ENCODE measurements at places on chromosomes 5 and 9. TPM values are rescaled to one million over a fixed set of nuclear protein-coding genes. Genes with fewer than 3 reads are reported as not detected.

The CYLC2 gene
- total RNA-seq: not detected

The SIT1 gene
- total RNA-seq: 1.2 TPM

The SOHLH1 gene
- total RNA-seq: not detected

The GRM6 gene
- total RNA-seq: not detected

The CCDC69 gene
- 8.8 TPM for total RNA-seq

The RNF180 gene
- 2.8 TPM for total RNA-seq

DNA sequence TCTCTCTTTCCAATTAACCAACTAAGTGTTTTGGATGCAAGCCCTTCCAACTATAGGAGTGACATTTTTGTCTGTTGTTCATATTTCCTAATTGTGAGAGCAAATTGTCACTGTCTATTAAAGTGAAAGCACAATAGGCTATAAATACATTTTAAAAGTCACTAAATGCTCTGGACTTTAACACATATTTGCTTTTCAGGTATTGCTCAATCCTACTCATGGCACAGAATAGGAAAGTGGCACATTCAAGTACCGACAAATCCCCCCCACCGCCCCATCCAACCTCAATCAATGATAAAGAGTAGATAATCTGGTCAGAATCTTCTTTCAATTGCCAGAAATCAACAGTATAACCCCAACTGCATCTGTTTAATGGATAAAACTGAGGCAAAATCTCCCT is 419.8 kb downstream of the PLK2 start:
- DNase-seq: no peak

DNA sequence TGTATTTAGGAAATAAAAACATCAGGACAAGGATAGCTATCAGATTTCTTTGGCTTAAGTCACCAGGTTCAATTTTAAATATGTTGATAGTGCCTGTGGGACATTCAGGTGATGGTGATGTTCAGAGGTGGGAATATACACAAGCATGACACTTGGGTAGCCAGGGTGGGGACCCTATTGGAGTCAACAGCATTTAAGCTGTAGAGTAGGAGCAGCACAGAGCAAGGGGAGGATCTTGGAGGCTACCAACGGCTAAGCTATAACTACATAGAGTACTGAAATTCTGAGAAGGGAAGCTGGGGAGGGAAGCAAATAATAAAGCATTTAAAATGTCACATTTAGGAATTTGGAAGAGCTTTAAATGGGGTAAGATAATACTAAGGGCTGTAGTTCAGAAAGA is 177.7 kb downstream of the CPLANE1 start:
- DNase-seq: no peak

DNA sequence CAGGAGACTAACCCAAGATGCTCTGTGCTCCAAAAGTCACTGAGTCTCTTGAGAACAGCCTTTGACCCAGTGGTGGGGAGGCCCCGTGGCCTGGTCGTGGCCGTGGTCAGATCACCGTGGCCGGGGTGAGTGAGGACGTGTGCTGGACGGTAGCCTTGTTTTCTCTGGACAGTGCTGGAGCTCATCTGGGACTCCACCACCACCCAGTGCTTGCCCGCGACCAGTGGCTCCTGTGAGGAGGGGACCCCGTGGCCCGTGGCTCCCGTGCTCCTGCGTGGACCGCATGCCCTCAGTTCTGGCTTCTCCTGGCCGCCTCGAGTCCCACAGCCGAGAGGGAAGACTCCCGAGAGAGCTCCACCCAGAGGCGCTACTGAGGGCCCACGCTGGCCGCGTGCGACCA is 15.9 kb upstream of the NOTCH1 start:
- no peak for DNase-seq

GRCh38 chr9:5825895-5826622 is 6.9 kb downstream of the ERMP1 start:
- no peak for DNase-seq

- no peak for DNase-seq
Measured at GRCh38 chr5:133715616-133716015, 103.3 kb upstream of the FSTL4 start.

DNA sequence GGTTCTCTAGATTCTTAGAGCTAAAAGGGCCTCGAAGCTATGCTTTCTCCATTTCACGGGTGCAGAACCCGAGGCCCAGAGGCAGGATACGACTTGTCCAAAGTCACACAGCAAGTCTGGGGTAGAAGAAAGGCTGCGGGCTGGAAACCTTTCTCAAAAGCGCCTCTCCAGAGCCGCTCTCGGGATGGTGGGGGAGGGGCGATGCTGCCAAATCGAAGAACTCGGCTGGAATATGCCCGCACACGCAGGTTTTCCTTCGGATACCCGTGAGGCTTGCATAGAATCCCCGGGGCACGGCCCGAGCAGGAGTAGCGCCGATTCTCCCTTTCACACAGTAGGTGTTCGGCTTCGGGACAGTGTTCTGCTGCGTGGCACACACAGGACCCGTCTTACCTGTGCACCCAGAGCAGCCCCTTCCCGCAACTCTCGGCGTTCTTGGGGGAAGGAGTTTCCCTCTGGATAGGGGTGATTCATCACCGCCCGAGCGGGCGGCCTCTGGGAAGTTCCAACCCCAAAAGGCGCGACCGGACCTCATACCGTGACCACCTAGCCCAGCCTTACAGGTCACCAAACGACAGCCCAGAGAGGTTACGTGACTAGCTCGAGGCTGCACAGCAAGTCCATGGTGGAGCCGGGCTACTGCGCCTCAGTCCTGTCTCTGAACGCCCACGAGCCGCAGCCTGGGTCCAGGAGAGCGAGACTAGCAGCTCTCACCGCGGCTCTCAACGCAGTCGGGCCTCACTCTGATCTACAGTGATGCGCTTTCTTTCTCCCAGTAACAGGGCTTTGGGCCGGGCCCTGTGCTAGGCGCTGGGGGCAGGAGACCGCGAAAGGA is 4.1 kb downstream of the PAX5 start:
- DNase-seq: no peak

GRCh38 chr5:170075696-170076095 is 30.0 kb upstream of the FOXI1 start:
- no peak for DNase-seq

DNA sequence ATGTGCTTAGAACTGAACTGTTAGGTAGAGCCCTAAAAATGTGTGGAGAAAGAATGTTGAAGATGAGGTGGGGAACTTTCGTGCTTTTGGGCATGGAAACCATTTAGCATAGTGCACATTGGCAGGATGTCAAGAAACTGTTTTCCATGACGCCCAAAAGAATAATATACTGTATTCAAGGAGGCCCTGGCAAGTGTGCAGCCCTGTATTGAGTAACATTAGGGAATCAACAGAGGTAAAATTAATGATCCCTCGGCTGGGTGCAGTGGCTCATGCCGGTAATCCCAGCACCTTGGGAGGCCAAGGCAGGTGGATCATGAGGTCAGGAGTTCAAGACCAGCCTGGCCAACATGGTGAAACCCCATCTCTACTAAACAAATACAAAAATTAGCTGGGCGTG is 20.9 kb upstream of the PLIN2 start:
- DNase-seq: no peak

- DNase-seq: no peak
Measured at GRCh38 chr5:137808503-137809135, 54.5 kb upstream of the HNRNPA0 start.

- DNase-seq: no peak
Measured at GRCh38 chr5:74322944-74323343, 317.6 kb downstream of the ENC1 start.

- DNase-seq: no peak
Measured at GRCh38 chr5:151661968-151662732, 24.6 kb downstream of the SPARC start.

DNA sequence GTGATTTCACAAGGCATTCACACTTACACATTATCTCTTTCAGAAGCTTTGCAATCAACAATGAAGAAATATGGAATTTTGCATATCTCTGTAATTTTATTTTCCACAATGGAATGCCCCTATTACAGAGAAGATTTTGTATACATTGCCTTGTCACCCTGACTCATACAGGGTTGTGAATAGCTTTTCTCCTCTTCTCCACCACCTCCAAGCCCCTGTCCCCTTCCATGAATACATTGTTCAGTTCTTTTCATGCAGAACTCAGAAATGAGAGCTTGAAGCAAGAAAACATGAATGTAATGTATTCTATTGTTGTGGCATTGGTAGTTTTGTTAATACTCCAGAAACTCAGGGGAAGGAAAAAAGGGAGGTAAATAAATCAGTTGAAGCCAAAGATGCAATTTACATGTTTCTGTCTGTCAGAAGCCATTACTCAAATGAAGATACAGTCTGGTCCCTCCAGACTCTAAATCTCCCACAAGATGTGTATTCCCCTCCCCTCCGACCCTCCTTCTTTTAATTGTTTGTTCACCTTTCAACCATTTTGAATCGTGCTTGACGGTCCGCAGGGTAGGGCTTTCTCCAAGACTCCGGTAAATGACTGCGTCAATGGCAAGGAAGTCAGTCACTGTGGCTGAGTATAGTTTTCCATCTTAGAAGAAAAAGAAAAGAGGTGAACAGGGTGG is 86.1 kb downstream of the SEMA6A start:
- DNase-seq: no peak

- DNase-seq: no peak
Measured at GRCh38 chr5:89904442-89904841, 505.1 kb downstream of the CETN3 start.

DNA sequence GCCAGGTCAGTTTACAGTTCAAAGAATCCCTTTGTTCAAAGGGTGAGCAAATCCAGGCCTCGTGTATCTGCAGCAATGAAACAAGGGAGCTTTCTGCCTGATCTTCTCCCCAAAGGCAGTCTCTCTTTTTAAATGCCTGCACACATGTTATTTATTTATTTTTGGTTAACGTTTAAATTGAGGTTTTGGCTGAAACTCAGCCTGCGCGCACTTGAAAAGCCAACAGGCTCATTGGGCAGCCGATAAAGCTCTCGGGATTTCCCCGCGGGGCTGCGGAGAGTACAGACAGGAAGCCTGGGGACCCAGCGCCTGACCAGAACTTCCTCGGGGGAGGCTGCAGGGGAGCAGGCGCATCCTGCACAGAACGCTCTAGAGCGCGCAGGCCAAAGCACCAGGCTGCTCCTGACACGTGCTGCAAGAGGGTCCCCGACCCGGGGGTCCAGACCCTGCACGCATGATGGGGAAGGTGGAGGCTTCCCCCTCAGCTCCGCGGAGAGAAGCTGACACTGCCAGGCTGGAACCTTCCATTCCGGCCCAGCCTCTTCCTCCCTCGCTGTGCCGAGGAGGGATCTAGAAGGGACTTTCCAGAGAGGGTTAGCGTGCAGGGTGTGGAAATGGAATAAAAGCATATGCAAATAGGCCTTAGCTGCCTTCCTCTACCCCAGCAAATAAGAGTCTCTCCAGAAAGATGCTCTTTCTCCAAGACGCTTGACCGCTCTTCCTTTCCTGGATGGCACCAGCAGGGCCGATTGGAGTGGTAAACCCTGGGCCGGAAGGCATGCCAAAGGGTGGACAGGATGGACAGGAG is 46.1 kb downstream of the PTTG1 start:
- DNase-seq: peak; percentile 93

DNA sequence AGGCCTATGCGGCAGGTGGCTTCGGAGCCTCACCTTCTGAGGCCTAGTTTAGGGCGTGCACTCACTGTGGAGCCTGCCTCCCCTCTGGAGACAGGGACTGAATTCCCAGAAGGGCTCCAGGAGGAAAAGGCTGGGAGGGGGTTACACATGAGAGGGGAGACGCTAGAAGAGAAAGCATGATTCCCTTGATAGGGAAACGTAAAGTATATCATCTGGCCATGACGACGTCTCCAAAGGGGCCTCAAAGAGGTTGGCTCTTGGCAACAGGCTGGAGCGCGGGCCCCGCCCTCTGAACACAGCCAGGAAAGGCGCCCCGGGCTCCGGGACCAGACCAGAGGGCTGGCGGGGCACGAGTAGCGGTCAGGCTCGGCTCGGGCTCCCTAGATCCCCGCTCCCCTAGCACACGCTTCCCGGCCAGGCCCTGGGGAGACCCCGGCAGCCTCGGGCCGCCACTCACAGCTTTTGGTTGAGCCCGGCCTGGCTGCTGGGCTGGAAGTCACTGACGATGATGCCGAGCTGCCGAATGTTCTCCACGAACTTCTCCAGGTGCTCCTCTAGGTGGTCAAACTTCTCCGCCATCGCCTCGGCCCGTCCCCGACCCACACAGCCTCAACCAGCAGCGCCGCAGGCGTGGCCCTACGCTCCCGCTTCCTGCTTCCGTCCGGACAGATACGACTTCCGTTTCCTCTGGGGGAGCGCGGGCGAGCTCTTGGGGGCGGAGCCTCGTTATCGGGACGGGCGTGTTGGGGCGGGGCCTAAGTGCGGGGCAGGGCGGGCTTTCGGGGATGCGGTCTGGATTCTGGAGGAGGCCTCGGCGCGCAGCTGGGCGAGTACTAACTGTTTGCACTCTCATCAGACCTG is at the start of gene MED10:
TSS of gene MED10 (minus strand) at position 643 of the 861 bp plus-strand sequence. CDS start at position 579, 64 bp downstream.
- peak; percentile 97 for DNase-seq

GRCh38 chr9:38000735-38001134 is 68.3 kb downstream of the SHB start:
- DNase-seq: no peak

DNA sequence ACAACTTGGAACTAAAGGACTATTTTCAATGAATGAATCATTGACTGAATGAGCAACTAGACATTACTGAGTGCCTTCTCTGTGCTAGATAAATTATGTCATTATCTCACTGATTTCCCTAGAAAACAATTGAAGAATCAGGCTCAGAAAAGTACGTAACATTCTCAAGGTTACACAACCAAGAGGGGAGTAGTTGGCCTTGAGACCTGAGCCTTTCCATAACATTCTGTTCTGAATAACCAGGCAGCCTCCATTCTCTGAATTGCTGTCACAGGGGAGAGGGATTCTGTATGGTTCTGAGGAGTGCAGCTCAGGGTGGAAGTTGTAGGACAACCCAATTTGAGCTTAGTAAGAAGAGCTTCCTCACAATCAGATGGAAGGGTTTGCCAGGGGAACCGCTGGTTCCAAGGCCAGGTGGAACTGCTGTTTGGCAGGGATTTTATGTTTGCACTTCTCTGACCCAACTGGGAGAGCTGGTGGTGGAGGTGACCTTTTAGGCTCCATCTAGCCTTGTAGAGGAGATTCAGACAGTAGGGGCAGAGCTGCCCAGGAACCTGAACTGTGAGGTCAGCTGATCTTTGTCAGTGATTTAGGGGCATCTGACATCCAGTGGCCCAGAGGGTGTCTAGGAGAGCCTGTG is 16.3 kb downstream of the POLR1E start:
- no peak for DNase-seq

DNA sequence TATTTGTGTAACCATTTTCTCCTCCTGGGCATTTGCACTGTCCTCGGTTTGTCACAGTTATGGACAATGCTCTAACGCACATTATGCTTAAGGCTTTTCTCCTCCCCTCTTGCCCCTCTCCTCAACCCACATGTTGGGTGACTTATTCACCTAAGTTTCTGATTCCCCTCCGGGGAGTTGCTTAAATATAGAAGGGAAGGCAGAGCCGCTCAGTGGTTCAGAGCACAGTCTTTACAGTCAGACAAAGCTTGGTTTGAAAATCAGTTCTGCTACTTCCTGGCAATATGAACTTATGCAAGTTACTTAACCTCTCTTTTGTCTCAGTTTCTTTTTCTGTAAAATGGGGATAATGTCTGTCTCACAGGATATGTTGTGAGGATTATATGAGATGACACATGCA is 41.2 kb upstream of the SPRY4 start:
- DNase-seq: no peak

GRCh38 chr9:35190203-35190602 is 28.4 kb downstream of the UNC13B start:
- DNase-seq: no peak
